ENCODE measurements at places on chromosomes 7 and 10.

DNA sequence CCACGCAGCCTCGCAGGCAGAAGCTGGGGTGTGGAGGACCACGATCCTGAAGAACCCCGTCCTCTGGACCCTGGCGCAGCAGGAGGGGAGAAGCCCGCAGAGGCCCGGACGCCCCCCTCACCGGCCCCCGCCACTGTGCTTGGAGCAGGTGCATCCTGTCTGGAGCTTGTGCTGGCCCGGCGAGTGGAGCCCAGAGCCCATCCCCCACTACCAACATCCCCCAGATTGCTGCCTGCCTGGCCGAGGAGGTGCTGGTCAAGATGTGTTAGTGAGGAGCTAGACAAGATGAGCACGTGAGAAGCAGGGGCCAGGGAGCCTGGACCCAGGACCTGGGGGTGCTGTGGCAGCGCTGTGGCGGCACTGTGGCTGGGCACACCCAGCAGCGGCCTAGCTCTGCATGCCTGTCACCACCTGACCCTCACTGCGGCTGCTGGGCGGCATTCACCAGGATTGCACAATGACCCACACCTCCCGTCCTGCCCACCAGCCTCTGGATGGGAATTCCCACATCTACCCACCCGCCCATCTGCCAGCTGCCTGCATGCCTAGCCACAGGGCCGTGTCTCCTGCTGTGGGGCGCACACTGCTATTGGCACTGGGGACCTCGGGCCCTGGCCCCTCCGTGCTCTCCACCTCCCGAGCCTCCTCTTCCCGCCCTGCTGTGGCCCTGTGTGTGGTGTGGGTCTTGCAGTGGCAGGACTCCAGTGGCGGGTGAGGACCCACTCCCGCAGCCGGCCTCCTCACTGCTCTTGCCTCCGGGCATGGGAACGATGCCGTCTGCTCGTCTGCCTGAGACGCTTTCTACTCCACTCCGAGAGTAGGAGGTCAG, 11.8 kb downstream of the GPR146 start:
- no peak overlapping the region for H3K4me3 ChIP-seq
- DNase-seq, result no peak
- no peak overlapping the region for H3K27ac ChIP-seq
- H3K36me3 ChIP-seq, result peaks cover 7% of the 10 kb centered on the region
- no peaks in the 10 kb centered on the region for H3K27me3 ChIP-seq

GRCh38 chr10:132685921-132686680, 99.8 kb downstream of the NKX6-2 start:
- no peaks in the 10 kb centered on the region for H3K27me3 ChIP-seq
- no peak overlapping the region for H3K27ac ChIP-seq
- H3K36me3 ChIP-seq, result no peaks in the 10 kb centered on the region
- H3K4me3 ChIP-seq, result no peak overlapping the region
- H3K4me1 ChIP-seq, result peaks cover 16% of the 10 kb centered on the region

- H3K4me3 ChIP-seq, result no peak overlapping the region
- no peak for DNase-seq
- no peaks in the 10 kb centered on the region for H3K36me3 ChIP-seq
- H3K27me3 ChIP-seq, result peaks cover 5% of the 10 kb centered on the region
- no peak overlapping the region for H3K27ac ChIP-seq
These were observed 22.4 kb downstream of the RHOBTB1 start for GRCh38 chr10:60921633-60922032.

- no peak for DNase-seq
- H3K4me3 ChIP-seq, result no peak overlapping the region
These were observed 146.7 kb upstream of the TMEM196 start for GRCh38 chr7:19920166-19920565.

DNA sequence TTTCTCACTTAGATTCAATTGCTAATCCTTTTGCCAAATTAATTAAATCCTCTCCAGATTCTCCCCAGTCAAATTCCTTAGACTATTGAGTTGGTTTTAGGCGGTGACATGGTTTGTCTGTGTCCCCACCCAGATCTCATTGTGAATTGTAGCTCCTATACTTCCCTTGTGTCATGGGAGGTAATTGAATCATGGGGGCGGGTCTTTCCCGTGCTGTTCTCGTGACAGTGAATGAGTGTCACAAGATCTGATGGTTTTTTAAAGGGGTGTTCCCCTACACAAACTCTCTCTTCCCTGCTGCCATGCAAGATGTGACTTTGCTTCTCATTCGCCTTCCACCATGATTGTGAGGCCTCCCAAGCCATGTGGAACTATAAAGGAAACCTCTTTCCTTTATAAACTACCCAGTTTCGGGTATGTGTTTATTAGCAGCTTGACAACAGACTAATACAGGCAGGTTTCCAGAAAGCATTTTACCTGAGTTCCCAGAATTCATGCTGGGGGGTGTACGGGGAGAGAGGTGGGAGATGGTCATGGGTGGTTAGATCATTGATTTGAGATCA, 44.7 kb upstream of the GARS1 start:
- H3K27ac ChIP-seq, result no peak overlapping the region
- DNase-seq, result no peak
- H3K27me3 ChIP-seq, result no peaks in the 10 kb centered on the region
- H3K4me1 ChIP-seq, result no peaks in the 10 kb centered on the region
- H3K4me3 ChIP-seq, result no peak overlapping the region

DNA sequence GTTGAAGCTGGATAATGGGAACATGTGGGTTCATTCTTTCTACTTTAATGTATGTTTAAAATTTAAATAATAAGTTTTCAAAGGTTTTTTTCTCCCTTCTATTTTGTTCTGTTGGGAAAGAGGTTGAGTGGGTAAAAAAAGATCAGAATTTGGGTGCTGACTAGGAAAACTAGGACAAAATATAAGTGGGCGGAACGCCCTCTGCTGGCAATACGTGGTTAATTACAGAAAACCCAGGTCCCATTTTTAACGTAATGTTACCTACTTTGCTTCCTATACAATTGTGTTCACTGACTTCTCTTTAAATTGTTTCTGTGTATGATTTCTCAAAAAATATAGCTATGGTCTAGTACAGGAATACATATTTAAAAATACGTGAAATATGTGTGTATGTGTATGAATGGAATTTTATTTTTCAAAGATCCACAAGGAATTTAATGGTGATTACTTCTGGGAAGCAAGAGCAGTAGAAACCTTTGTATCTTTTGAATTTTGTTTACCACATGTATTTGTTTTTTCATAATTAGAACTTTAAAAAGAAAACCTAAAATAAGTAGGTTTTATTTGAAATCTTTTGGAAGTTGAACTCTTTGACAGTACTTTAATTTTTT, 8.7 kb downstream of the ECD start:
- no peak overlapping the region for H3K4me3 ChIP-seq
- no peaks in the 10 kb centered on the region for H3K27me3 ChIP-seq
- no peak overlapping the region for H3K27ac ChIP-seq
- peaks cover 44% of the 10 kb centered on the region for H3K36me3 ChIP-seq

DNA sequence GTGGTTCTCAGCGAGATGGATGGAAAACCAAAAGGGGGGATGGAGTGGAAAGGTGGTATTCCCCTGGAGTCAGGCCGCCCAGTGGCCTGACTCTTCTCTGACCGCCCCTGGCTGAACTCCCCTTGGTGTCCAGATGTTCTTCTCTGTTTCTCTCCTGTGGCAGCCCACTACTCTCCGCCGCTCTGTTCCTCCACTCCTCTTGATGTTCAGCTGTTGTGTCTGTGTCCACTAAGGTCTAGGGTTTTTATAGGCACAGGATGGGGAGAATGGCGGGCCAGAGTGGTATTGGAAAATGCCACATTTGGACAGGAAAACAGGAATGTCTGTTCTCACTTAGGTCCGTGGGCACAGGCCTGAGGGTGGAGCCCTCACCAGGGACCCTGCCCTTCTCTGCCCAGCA, 954.3 kb upstream of the MBL2 start:
- DNase-seq, result no peak
- H3K4me1 ChIP-seq, result no peaks in the 10 kb centered on the region
- no peak overlapping the region for H3K27ac ChIP-seq
- no peak overlapping the region for H3K4me3 ChIP-seq
- H3K27me3 ChIP-seq, result no peaks in the 10 kb centered on the region

DNA sequence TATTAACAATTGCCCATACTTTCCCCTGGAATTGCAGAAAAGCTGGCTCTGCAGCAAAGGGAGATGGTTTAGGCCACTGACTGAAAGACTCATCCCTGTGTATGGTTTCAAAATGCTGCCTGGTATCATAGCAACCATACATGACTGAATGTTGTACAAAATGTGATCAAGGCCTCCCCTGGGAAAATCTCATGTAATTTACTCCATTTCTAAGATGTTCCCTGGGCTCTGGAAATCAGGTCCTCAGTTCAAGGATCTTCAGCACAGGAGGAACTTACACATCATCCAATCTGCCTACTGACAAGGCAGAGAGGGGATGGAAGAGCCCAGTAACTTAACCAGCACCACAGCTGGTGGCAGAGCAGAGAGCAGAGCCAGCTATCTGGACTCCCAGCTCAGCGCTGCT, 111.8 kb downstream of the JAZF1 start:
- H3K4me3 ChIP-seq, result no peak overlapping the region
- H3K27ac ChIP-seq, result no peak overlapping the region
- no peaks in the 10 kb centered on the region for H3K4me1 ChIP-seq
- H3K27me3 ChIP-seq, result peaks cover 4% of the 10 kb centered on the region
- no peak for DNase-seq
- no peaks in the 10 kb centered on the region for H3K36me3 ChIP-seq

GRCh38 chr10:62577076-62577475, 202.9 kb downstream of the ZNF365 start:
- H3K36me3 ChIP-seq, result no peaks in the 10 kb centered on the region
- DNase-seq, result no peak
- no peaks in the 10 kb centered on the region for H3K4me1 ChIP-seq
- no peak overlapping the region for H3K4me3 ChIP-seq
- peaks cover 12% of the 10 kb centered on the region for H3K27me3 ChIP-seq

GRCh38 chr7:4030346-4030950, 651.6 kb upstream of the FOXK1 start:
- no peak overlapping the region for H3K27ac ChIP-seq
- DNase-seq, result no peak
- H3K36me3 ChIP-seq, result no peaks in the 10 kb centered on the region
- peaks cover 2% of the 10 kb centered on the region for H3K27me3 ChIP-seq
- H3K4me3 ChIP-seq, result no peak overlapping the region

All from activated CD4-positive, alpha-beta memory T cell treated with anti-CD3 and anti-CD28 coated beads, Interleukin-2, amount 10 ng/mL, durations not matched to agents 7 days and 5 days (primary cell).